ENCODE measurements at places on chromosomes 6 and 20.

DNA sequence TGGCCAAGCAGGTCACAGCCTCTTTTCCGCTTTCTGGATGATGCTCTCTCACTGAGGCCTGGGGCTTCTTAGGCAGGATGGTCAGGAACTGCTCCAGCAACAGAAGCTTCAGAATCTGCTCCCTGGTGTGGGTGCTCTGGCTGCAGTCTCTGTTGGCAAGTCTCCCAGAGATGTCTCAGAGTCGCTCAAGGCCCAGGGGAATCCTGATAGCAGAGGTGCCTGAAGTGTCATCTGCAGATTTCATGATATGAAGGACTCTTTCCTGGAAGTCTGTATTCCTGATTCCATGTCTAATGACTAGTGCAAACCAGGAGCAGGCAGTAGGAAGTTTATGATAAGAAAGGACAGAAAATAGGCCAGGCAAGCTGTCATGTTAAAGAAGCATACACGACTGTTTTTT lies 20.3 kb downstream of the ZSCAN31 start:
- DNase-seq = no peak

DNA sequence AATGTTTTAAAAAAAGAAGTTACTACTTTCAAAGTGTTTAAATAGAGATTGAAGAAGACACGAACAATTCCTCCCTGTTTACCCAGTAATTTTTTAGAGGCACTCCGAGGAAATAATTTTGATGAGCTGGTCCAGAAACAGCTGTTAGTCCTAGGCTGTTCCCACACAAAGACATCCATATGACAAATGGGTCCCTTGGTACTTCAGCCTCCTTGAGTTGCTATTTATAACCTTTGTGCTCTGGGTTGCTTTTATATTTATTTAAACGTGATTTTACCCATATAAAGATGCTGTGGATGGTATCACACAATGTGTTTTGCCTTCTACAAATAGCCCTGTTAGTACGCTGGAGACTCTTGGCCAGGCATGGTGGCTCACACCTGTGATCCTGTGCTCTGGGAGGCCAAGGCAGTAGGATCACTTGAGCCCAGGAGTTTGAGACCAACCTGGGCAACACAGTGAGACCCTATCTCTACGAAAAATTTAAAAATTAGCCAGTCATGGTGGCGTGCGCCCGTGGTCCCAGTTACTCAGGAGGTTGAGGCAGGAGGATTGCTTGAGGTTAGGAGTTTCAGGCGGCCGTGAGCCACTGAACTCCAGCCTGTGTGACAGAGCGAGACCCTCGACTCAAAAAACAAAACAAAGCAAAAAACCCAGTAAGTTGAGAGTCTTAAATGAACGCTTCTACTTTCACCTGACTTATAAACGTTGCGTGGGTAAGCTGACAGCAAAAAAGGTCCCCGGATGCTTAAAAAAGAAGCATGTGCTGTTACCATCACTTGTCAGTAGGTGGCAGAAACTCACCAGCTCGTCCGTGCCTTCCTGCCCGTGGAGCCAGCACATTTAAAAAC lies 56.9 kb upstream of the ARMH2 start:
- DNase-seq = peak; percentile 56

GRCh38 chr6:40585651-40586269 lies 1.4 kb downstream of the LRFN2 start:
- no peak for DNase-seq

- DNase-seq = no peak
These were observed 1372.1 kb downstream of the EPHA7 start for GRCh38 chr6:92047152-92047850.

DNA sequence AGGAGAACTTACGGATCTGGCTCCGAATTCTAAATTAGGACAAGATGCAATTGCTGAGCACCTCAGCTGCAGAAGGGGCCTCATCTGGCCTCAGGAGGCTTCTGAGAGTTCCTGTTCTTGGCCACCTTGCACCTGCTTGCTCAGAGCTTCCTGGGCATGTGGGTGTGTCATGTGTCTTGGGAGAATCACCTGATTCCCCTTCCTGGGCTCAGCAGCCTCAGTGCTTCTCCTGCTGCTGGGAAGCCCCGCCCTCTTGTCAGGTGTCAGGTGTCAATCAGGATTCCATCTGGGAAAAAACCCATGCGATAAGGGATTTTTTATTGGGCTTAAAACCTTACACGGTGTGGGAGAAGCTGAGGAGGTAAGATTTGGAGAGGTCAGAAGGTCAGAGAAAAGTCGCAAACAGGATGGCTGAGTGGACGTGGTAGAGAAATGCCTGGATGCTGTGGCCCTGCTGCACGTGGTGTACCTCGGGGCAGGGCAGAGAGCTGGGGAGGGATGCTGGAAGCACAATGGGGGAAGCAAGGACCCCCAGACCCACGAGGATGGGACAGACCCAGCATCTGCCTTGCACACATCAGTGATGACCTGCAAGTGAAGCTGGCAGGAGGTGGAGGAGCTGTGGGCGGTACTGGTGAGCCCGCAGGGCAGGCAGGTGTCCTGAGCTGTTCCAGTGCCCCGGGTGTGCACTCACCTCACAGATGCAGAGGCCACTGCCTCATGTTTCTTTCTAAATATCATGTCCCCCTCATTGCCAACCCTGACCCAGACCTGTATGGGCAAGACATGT lies 170.8 kb downstream of the CDH4 start:
- DNase-seq = no peak

- no peak for DNase-seq
These were observed 810.7 kb downstream of the MAFB start for GRCh38 chr20:39878320-39878719.

DNA sequence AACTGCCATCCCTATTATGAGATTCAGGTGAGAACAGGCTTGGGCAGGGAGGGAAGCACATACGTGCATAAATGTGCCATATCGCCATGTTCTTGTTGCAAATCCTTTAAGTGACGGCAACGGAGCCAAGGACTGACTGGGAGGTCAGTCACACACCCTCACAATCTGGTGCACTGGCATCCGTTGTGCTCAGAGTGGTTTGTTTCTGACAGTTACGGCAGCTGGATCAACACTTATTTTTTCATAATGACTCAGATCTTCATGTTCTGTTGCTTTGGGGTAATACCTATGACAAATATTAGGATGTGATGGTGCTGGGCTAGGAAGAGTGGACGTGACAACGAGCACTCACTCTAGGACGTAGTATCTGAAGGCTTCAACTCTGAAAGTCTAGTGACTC lies 56.2 kb upstream of the PREP start:
- peak; percentile 20 for DNase-seq

- DNase-seq = no peak
These were observed 367.1 kb downstream of the PREX1 start for GRCh38 chr20:48460681-48461080.

- DNase-seq = no peak
These were observed 568.2 kb downstream of the HDGFL1 start for GRCh38 chr6:23137611-23138010.

GRCh38 chr6:57432157-57432556 lies 114.7 kb downstream of the PRIM2 start:
- no peak for DNase-seq

DNA sequence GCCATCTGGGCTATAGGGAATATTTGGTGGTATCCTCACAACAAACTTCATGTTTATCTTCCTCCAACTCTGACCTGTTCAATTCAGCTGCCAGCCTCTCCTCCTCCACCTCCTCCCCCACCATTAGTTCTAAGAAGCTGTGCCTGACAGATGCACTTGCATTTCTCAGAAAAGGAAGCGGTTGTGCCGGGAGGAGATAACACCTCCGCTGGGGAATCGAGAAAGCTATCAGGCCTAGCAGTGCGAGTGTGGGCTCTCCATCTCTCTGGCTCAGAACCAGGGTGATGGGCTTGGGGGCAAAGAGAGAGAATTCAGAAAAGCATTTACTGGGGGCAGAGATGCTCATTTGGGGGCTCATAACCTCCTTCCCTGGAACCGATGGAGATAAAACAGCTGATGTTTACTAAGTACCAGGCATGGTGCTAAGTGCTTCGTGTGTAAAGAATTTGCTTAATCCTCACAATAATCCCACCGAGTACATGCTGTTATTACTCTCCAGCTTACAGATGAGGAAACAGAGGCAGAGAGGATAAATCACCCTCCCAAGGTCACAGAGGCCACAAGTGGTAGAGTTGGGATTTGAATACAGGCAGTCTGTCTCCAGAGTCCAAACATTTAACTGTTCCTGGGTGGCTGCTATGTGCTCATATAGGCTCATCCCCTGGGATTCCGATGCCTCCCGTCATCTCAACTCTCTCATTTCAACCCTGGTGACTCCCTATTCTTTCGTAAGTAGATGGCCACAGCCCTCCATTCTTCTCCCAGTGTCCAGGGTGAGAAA lies 38.3 kb downstream of the COX4I2 start:
- peak; percentile 59 for DNase-seq

GRCh38 chr20:49894073-49894470 lies 21.3 kb downstream of the SPATA2 start:
- DNase-seq = peak; percentile 42

- peak; percentile 41 for DNase-seq
These were observed 806 bp downstream of the LEMD2 start for GRCh38 chr6:33787954-33788693.

- no peak for DNase-seq
These were observed 38.6 kb upstream of the SENP6 start for GRCh38 chr6:75563032-75563431.

DNA sequence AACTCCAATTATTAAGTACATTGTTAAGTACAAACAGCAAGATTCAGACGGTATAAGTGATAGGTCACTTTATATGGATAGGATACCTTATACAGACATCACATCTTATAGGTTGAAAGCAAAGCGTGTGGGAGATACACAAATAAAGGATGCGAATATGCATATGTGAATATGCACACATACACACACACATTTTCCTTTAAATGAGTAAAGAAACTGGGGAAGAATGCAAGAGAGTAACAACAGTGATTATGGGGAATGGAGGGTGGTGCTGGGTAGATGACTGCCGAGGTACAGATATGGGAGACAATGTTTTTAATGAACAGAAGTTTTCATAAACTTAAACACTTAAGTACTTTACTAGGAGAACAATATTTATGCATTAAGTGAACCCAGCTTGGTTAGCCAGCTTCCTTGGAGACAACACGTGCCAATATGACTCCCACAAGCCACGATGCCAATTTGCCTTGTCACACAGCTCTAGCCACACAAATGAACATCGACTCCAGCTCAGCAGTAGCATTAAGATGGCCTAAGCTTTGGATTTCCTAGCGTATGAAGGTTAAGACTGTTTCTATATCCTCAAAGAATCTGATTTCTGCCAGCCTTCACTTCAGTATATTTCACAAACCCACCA lies 96.6 kb downstream of the EPB41L2 start:
- no peak for DNase-seq

DNA sequence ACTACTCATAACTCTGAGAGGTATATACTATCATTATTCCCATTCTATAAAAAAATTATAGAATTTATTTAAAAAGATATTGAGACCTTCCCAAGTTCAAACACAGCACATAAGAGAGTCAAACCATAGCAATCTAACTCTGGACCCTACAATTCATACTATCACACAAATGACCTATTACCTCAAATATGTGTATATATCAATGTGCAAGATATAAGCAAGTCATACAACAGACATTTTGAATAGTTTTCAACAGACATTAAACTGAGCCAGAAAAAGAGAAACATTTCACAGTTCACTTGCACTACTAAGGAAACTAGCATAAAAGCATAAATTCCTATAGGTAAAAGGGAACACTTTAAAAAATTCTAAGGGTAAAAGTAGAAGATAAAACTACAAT lies 11.7 kb downstream of the PHIP start:
- no peak for DNase-seq

DNA sequence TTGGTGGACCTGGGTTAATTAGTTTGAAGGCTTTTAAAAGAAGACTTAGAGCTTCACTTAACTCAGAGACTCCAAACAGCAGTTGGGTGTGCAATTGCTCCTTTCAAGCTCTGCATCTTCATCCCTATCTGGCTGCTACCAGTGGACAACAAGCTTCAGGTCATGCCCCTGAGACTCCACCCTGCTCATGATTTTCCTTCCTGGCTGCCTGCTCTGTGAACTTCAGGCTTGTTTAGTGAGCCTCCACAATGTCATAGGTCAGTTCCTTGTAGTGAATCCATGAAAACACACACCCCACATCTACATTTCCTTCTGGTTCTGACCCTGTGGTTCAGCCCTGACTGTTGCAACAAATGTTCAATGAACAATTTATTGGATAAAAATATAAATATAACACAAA lies 61.1 kb upstream of the MARCKS start:
- no peak for DNase-seq

DNA sequence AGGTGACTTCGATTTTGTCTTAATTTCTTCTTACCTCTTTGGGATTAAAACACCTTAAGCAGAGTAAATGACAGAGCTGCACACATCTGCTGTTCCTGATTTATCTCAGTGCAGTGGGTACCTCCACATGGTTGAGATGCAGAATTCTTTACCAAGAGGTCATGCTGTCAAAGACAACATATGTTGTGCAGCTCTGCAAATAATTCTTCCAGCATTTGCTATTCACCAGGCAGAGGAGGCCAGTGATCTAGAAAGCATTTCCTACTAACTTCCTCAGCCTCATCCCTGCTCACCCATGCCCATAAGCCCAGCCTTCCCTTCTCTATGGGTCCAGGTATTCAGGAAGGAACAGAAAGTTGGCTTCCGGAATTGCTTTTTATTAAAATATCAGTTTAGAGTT lies 109.3 kb downstream of the THBS2 start:
- no peak for DNase-seq

DNA sequence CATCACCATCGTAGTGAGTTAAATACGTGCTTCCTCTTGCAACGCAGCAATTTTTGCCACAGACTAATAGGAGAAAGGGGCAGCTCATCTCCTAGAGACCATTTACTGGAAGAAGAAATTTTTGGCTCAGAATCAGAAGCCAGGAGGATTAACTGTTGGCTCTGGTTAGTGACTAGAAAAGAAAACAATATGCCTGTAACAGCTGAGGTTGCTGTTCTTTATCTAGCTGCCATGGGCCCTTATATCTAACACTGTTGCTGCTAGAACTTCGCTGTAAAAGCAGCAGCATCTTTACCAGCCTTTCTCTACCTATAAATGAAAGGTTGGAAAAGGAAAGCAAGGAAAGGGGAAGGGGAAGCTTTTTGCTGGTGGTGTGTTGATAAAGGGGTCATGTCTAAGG lies 65.9 kb downstream of the FAM135A start:
- DNase-seq = no peak

- DNase-seq = no peak
These were observed 28.7 kb upstream of the ARID1B start for GRCh38 chr6:156748504-156748903.

GRCh38 chr20:9359561-9360308 lies 154.7 kb upstream of the LAMP5 start:
- no peak for DNase-seq

DNA sequence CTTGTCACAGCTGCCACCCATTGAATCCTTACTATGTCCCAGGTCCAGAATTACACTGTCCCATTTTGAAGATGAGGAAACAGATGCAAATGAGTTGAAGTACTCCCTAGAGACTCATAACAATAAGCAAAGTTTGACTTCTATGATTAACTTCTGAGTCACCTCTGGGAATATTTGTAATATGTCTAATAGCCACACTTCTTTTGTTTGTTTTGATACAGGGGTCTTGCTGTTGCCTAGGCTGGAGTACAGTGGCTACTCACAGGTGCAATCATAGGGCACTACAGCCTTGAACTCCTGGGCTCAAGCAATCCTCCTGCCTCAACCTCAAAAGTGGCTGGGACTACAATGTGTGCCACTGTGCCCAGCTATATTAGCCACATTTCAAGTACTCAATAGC lies 11.4 kb upstream of the SOX12 start:
- no peak for DNase-seq

Data from stimulated activated naive CD4-positive, alpha-beta T cell treated with Interleukin-2 at 50 U/mL for 16 hours (primary cell).